ENCODE measurements at places on chromosomes 2 and 18.

GRCh38 chr2:28382755-28383154 is 9.9 kb upstream of the FOSL2 start:
- DNase-seq = no peak

DNA sequence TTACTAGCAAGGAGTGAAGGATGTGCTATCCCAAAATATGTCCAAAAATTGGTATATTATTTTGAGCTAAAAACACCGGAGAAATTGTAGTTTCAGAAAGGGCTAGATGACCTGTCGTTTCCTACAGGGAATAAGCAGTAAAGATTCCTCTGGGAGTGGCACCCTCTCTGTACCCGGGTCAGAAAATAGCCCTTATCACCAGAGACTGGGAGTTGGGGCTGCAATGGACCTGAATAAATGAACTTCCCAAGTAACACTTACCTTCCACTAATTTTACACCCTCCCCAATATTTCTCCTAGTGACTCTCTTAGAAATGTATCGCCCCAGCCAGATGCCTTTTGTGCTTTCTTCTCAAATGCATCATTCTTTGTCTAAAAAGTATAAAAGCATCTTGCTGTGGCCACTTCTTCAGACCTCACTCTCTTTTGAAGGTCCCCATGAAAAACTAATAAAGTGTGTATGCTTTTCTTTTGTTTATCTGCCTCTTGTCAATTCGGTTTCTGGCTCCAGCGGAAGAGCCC is 734 bp upstream of the RMC1 start:
- no peak for DNase-seq

DNA sequence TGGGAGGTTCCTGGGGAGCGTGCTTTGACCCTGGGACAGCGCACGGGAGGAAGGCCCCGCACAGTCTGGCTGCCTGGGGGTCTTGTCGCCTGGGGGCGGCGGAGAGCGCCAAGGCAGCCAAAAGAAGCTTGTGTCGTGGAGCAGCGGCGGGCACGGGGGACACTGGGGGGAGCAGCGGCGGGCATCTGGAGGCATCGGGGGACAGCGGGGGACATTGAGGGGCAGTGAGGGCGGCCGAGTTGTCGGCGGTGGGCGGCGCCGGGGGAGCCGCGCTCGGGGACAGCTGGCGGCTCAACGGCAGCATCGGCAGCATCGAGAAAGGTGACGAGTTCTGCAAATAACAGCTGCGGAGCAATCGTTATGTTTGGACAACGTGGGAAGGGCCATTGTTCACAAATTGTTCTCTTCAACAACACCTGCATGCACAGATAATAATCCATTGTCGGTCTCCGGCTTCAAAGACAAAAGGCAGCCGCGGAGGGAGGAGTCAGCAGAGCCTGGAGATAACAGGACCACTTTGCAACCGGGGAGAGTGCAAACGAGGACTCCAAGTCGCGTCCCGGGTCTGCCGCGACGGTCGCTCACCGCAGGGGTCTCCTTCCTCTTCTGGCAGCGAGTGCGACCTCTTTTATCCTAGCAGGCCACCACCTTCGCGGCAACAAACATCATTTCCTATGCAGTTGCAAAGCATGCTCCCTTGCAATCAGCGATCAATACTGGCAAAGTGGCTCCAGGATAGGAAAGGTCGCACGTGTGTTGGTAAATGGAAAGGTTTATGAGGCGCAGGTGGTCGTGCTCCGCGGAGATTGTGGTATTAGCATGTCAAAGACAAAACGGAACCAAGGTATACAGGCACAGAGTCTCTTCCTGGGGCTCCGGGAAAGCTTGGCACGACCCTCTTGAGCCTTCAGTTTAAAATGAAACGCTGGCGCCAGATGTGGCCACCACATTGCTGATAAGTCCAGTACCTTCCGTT is 132.3 kb upstream of the DLX2 start:
- no peak for DNase-seq

GRCh38 chr2:138113871-138114525 is 149.7 kb downstream of the HNMT start:
- DNase-seq = no peak

GRCh38 chr2:226711606-226712296 is 87.9 kb downstream of the IRS1 start:
- no peak for DNase-seq

GRCh38 chr18:64693766-64694165 is 544.9 kb upstream of the LINC00305 start:
- no peak for DNase-seq

GRCh38 chr2:220434385-220434784 is 807.0 kb downstream of the SLC4A3 start:
- DNase-seq = no peak

DNA sequence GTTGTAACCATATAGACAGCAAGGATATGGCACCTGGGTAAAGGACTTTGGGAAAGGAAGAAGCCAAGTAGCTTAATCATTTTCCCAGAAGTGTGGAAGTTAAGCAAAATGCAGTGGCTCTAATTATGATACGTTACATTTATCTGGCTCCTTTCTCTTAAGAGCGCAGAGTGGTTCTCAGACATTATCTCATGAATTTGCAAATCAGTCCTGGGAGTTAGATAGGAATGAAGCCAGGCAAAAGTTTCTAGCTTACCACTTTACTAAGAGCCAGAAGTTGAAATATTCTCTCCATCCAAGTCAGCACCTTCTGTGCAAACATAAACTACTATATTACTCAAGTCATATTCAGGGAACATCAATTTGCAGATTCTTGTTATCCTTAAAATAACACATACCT is 10.9 kb upstream of the PIEZO2 start:
- no peak for DNase-seq

- DNase-seq = no peak
Observed at GRCh38 chr2:233088972-233089345, 28.8 kb downstream of the INPP5D start.

DNA sequence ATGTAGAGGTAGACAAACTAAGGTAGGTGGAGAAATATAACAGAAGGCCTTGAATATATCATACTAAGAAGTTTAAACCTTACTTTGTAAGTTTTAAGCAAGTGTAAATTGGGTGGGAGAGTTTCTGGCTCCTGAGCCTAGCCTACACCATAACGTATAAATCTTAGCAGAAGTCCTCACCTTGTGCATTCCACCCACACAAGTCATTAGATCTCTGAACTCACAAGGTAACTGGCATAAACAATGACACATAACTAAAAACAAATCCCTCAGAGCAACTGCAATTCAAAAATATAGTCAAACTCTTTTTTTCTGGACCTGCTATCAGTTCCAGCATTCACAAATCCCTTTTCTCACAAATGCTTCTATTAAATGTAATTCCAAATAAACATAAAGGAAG is 9.4 kb downstream of the REV1 start:
- no peak for DNase-seq

- no peak for DNase-seq
Observed at GRCh38 chr2:160168878-160169277, 31.2 kb downstream of the ITGB6 start.

GRCh38 chr2:28438532-28439063 is 45.9 kb downstream of the FOSL2 start:
- no peak for DNase-seq

DNA sequence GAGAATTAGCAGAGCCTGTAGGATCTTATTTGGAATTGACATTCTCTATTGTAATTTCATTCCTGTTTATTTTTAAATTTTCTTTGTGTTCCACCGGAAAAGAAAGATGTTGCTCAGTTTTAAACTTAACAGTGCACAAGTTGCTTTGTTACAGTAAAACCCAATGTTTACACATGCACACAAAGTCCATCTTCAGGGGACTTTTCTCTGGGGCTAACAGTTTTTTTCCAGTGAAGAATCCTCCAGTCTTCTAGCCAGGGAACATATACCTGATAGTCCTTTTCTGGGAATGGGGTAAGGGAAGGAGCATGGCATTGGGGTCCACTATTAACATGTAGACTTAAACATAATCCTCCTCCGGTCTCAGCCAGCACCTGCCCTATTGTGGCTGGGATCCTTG is 25.2 kb upstream of the MRPL33 start:
- DNase-seq = no peak

- no peak for DNase-seq
Observed at GRCh38 chr2:215835657-215836056, 177.7 kb downstream of the MREG start.

- no peak for DNase-seq
Observed at GRCh38 chr2:36843838-36844237, 122.5 kb downstream of the STRN start.

- DNase-seq = peak; percentile 72
Observed at GRCh38 chr18:44725300-44726058, 44.8 kb downstream of the SETBP1 start.

DNA sequence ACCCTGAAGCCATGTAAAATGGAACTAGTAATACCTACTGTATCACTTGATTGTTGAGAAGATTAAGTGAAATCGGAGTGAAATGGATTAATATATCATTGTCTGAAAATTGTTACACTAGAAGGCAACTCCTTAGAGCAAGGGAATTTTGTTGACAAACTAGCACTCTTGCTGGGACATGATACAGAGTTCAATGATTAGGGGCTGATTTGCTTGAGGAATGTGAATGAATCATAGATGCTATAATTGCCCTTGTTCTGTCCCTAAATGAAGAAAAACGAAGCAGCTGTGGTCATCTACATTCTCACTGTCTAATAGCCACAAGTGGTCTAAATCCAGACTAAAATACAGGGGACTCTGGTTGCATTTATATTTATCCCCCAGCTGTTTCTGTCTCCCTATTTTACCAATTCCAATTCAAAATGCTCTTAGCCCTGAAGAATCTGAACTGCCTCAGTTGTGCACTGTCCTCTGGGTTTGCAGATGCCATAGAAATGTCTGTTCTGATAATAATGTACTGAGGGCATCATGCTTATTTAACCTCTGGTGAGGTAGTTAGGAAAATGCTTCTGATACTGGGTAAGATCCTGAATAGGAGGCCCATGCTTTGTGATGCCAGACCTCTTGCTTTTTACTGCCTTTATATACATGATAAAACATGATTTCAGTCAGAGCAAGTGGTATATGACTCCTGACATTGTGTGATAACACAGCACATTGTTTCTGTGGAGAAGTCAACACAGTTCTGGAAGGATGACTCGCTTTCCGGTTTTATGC is 382.1 kb downstream of the NRXN1 start:
- DNase-seq = peak; percentile 69

- no peak for DNase-seq
Observed at GRCh38 chr2:203586206-203586605, 51.1 kb upstream of the RAPH1 start.

DNA sequence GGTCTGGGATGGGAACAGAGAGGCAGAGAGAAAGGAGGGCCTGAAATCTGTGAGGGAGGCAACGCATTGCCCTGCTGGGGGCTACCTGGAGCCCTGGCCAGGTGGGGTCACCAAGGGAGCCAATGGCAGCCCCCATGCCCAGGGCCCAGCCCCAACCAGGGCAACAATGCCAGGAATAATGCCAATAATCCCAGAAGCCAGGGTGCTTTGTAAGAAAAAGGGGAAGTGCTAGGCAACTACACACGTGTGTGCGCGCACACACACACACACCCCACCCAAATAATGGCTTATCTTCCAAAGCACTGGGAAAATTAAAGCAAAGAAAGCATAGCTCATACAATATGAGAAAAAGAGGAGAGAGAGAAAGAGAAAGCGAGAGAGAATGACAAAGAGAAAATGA is 7.0 kb upstream of the CLEC4F start:
- no peak for DNase-seq

DNA sequence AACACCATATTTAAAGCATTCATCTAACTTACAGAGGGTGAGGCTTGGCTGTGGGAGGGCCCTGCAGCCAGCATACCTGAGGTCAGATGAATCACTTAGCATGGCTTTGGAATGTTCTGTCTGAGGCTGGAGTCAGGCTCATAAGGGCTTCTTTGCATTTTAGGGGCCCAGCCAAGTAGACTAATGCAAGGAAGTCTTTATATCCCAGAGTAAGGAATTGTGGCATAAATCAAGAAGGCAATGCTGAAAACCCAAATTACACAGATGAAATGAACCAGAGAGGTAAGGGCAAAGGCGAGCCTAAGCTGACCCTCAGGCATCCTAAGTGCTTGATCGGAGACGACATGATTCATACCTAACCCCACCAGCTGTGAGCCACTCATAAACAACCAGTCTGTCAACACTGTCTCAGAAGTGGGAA is 383.6 kb downstream of the DCC start:
- no peak for DNase-seq

- no peak for DNase-seq
Observed at GRCh38 chr2:151577116-151577515, 157.2 kb downstream of the NEB start.

DNA sequence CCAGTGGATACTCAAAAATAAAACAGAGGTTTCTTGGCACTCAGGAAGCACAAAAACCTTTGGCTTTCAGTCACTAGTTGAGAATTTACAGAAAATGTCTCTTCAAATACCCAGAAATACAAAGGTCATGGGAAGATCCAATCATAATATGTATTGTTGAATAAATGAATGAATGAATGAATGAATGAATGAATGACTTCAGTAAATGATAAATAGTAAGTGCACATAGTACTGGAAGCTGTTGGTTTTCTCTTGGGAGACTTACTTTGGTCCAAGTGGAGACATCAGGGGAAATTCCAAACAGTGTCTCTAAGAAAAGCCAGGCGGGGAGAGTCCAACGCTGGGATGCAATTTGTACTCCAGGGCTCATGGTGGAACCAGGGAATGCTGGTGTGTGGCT is 261.3 kb upstream of the KLHL29 start:
- no peak for DNase-seq

- DNase-seq = no peak
Observed at GRCh38 chr2:65026704-65027464, 29.3 kb upstream of the CEP68 start.

- no peak for DNase-seq
Observed at GRCh38 chr2:228589115-228589514, 407.6 kb upstream of the SPHKAP start.

- DNase-seq = peak; percentile 52
Observed at GRCh38 chr18:24488824-24489493, 28.5 kb downstream of the HRH4 start.

DNA sequence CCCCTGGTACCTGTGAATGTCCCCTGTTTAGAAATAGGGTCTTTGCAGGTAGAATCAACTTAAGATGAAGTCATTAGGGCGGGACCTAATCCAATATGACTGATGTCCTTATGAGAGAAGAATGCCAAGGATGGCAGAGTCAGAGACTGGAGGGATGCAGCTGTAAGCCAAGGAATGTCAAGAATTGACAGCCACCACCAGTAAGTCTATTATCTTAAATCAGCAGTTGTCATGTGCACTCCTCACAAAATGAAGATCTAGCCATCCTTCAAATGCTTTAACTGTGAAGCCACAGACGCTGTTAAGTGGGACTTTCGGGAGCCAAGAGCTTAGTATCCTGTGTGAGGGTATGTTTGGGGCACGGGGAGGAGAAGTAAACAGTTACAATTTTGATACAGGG is 83.2 kb downstream of the ITGA4 start:
- DNase-seq = no peak

- DNase-seq = no peak
Observed at GRCh38 chr2:136531731-136532130, 233.6 kb upstream of the THSD7B start.

GRCh38 chr2:74834792-74835755 is 1.1 kb downstream of the HK2 start:
- peak; percentile 30 for DNase-seq

GRCh38 chr2:70396612-70397011 is 94.7 kb upstream of the FAM136A start:
- no peak for DNase-seq

GRCh38 chr18:57698571-57699276 is 77.1 kb upstream of the NARS1 start:
- DNase-seq = no peak

- no peak for DNase-seq
Observed at GRCh38 chr2:215361211-215361875, 49.5 kb downstream of the ATIC start.

GRCh38 chr2:30362468-30363081 is 84.5 kb upstream of the LCLAT1 start:
- peak; percentile 90 for DNase-seq

GRCh38 chr2:183521911-183522310 is 397.7 kb downstream of the NUP35 start:
- no peak for DNase-seq

Data from kidney capillary endothelial cell (primary cell).